ENCODE measurements at places on chromosomes 11 and 22.

DNA sequence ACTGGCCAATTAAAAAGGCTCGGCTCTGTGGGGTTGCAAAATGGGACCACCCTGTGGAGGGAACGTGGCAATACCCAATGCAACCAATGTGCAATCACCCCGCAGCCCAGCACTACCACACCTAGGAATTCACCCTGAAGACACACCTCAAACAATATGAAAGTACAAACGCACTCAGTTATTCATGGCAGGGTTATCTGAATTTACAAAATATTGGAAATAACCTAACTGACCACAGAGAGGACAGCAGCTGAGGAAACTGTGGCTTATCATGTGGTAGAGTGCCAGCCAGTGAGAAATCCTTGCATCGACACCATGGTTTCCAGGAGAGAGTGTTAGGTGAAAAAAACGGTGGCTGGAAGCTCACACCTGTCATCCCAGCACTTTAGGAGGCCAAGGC is 18.7 kb downstream of the ALG12 start:
- no peak for DNase-seq

- peak; percentile 75 for DNase-seq
Measured at GRCh38 chr22:33923660-33924246, 3.5 kb upstream of the LARGE1 start.

- no peak for DNase-seq
Measured at GRCh38 chr22:44869196-44869595, 116.8 kb downstream of the ARHGAP8 start.

- DNase-seq = no peak
Measured at GRCh38 chr22:39237318-39238100, 7.3 kb downstream of the PDGFB start.

GRCh38 chr11:68214173-68215086 is 1.3 kb upstream of the KMT5B start:
- DNase-seq = peak; percentile 35

DNA sequence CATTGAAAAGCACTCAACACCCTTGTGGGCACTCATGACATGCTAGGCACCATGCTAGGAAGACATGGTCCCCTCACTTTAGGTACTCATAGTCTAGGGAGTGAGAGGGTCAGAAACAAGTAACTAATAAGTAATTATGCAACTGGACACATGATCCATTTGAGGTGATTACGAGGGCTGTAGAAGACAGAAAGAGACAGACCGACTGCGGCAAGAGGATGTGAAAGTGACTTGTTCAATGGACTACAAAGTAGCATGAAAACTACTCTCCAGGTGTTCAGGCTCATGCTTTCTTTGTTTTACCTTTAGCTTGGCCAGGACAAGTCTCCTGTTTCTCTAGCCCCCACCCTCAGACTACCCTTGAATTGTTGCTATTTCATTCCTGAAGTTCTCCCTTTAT is 310.8 kb upstream of the SORL1-AS1 start:
- DNase-seq = no peak

- DNase-seq = peak; percentile 45
Measured at GRCh38 chr22:49197505-49197904, 630.2 kb downstream of the BRD1 start.

- DNase-seq = no peak
Measured at GRCh38 chr22:20324139-20324516, 4.3 kb upstream of the DGCR6L start.

DNA sequence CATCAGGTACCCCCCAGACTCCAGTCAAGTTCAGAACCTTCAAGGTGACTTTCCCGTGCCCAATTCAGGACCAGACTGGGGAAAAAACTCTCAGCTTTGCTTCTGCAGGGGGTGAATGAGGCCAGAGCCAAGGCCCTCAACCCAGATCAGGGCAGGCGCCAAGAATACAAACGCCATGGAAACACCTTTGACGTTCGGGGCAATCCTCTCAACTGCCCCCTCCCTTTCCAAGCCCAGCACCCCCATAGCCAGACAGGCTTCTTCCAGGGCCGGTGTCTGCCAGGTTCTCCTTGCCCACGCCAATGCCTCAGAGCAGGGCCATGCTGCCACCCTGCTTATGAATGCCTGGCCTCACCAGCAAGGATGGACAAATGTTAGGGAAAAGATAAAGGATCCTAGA is 5.8 kb downstream of the ARHGAP1 start:
- no peak for DNase-seq

DNA sequence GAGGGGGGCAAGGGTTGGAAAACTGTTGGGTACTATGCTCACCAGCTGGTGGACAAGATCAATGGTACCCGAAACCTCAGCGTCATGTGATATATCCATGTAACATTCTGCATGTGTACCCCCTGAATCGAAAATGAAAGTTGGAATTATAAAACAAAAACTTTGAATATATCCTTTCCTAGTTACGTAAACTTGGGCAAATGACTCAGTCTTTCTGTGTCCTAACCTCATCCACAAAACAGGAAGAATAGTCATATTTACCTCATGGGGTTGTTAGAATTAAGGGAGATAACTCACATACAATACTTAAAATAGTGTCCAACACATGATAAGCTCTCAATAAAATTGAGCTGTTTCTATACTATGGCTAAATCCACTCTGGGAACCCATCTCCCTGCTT is 620.1 kb upstream of the KIRREL3 start:
- no peak for DNase-seq

- DNase-seq = no peak
Measured at GRCh38 chr22:19044381-19044780, 77.8 kb downstream of the DGCR2 start.

GRCh38 chr11:130137999-130138398 is 21.6 kb upstream of the ST14 start:
- DNase-seq = no peak

DNA sequence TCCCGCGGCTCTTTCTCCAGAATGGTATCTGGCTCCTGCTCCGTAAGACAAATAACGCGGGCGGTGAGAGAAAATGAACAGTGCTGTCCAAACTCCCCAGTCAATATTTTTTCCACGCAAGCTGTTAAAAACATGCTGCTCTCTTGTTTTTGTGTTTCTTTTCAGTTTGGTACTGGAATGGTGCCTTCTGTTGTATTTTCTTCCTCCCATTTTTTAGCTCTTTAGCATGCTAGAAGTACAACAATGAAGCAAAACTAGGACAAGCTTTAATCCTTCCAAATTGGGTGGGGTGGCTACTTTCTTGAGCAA is 599 bp upstream of the PPP2R1B start:
- no peak for DNase-seq

DNA sequence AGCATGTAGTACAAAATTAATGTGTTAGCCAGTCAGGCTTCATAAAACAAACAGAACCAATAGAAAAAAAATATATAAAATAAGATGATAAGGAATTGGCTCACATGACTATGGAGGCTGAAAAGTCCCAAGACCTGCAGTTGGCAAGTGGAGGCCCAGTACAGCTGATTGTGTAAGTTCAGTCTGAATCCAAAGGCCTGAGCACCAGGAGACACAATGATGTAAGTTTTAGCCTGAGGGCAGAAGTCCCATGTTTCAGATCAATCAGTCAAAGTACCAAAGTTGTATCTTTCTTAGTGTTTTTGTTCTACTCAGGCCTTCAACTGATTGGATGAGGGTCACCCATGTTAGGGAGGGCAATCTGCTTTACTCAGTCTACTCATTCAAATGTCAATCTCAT is 14.3 kb upstream of the OR10D3 start:
- no peak for DNase-seq

DNA sequence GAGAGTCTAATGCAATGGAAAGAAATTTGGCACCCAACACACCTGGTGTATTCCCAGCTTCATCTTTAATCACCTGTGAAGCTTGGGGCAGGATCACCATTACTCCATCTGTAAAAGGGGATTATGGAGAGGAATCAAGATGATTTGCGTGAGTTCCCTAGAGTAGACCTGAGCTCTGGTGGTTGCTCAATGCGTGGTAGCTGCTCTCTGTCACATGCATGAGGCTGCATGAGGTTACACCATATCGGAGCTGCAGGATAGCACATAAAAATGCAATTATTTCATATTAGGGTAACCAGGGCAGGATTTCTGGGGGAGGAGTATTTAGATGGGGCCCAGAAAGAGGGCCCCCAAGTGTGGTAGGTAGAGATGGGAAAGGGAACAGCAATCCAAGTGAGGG is 35.3 kb upstream of the CLMP start:
- DNase-seq = no peak

DNA sequence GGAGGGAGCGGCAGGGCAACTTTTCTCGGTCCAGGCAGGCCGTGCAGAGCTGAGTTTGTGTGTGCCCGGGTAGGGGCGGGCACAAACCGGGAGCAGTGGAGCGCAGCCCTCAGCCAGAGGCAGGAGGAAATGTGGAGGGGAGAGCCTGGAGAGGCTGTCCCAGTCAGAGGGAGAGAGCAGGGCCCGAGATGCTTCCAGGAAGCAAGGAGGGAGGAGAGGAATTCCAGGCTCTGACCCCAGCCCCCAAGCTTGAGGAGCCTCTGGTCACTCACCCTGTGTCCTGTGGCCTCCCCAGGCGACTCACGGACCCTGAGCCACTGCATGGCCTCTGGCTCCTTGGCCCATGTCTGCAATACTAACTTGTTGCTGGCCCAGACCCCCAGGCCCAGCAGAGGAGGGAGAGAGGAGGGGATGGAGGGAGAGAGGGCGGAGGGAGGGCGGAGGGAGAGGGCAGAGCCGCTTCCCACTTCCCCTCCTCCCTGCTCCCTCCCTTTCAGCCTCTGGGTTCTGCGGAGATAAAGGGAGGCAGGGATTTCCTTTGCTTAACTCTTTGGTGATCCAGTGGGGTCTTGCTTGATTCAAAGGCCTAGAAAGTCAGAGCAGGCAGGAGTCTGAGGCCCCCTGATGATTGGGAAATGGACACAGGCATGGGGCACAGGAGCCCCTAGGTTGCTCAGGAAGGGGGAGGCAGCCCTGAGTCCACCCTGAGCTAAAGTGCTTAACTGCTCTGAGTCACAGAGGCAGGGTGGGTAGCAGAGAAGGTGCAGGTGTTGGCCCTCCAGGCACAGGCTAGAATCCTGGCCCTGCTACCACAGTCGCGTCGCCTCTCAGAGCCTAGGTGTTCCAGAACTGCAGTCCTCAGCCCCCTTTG is at the start of gene C1QTNF6:
C1QTNF6 (minus strand) TSS at position 357 of the 871 bp plus-strand sequence; CDS start at position 323, 34 bp downstream.
- DNase-seq = peak; percentile 41

DNA sequence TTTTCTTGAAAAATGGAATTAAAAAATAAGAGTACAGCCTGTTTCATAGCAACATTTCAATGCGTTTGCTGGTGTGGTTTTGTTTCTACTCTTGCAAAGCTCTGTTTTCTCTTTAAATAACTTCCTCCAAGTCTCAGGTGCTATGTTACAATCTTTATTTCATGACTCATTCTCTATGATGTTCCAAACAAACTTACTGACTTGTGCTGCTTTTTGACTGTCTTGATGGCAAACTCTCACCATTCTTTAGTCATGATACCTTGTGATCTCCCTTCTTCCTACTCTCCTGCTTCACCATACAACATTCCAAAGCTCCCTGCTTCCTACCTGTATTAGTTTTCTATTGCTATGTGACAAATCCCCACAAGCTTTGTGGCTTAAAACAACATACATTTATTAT is 166.1 kb downstream of the C11orf91 start:
- DNase-seq = no peak

DNA sequence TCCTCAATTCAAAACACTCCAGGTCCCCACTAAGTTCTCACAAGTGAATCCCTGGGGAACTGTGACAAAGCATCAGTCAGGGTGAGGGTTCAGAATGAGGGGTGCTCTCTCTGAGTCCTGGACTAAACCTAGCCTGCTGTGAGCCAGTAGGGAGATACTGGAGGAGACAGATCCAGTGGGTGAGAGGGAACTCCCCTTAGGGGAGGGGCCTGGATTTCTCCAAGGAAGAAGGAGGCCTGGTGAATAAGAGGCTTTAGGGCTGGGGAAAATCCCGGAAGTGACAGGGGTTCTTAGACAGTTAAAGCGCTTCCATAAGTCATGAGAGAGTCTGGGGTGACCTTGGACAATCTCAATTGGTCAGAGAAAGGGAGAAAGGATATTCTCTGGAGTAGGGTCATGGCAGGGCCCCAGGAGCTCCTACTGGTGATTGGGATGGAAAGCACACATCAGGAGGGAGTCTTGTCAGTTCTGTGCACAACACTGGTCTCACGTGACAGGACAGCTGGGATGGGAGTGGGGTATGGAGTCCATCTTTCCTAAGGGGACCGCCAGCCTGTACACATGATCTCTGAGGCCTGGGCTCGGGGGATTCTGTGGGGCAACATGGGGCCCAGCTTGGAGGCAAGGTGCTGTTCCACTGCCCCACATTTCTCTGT is 1.5 kb downstream of the TBC1D10A start:
- no peak for DNase-seq

DNA sequence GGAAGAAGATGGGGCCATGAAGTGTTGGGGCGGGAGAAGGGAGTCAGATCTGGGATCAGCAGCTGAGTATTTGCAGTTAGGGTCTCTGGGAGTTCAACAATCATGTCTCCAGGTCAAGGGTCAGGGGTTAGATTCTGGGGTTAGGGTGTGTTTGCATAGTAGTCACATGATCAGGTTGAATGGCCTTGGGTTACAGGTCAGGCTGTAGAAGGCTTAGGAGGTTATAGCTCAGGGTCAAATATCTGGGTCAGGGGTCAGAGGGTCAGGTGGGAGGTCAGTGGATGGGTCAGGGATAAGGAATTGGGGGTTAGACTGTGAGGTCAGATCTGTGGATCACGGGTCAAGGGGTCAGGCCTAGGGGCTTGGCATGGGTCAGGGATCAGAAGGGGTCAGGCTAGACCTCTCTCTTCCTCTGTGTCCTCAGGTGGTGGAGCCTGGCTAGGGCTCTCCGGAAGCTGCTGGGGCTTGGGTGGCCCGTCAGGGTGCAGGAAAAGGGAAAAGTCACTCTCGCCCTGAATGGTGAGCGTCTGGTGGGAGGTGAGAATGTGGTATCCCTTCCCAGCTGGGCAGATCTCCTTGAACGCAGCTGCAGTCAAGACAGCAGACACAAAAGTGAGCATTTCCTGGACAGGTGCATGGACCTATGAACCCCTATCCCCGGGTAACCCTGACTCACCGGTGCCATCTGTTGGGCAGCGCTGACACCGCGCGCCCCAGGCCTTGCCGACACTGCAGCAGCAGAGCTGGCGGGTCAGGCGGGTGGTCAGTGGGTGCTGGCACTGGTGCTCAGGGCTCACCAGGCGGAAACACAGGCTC is 6.4 kb downstream of the LTBP3 start:
- peak; percentile 89 for DNase-seq

- no peak for DNase-seq
Measured at GRCh38 chr22:31748490-31748889, 1.4 kb downstream of the PRR14L start.

DNA sequence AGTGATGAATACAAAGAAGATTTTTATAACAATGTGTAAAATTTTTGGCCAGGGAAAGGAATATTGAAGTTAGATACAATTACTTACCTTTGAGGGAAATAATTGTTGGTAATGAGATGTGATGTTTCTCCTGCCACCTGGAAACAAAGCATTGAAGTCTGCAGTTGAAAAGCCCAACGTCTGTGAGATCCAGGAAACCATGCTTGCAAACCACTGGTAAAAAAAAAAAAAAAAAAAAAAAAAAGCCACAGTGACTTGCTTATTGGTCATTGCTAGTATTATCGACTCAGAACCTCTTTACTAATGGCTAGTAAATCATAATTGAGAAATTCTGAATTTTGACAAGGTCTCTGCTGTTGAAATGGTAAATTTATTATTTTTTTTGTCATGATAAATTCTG is 5.3 kb downstream of the BIRC3 start:
- DNase-seq = no peak

All from WTC11 (cell line).